ENCODE measurements at places on chromosomes 3 and 15.

- peak; percentile 94 for DNase-seq
Measured at GRCh38 chr3:41265823-41266273, 66.5 kb downstream of the CTNNB1 start.

- no peak for DNase-seq
Measured at GRCh38 chr3:170473358-170473757, 54.7 kb downstream of the CLDN11 start.

GRCh38 chr3:169494982-169495381 lies 168.5 kb downstream of the MECOM start:
- no peak for DNase-seq

GRCh38 chr15:98853617-98854420 lies 153.8 kb downstream of the PGPEP1L start:
- DNase-seq, result peak; percentile 59

DNA sequence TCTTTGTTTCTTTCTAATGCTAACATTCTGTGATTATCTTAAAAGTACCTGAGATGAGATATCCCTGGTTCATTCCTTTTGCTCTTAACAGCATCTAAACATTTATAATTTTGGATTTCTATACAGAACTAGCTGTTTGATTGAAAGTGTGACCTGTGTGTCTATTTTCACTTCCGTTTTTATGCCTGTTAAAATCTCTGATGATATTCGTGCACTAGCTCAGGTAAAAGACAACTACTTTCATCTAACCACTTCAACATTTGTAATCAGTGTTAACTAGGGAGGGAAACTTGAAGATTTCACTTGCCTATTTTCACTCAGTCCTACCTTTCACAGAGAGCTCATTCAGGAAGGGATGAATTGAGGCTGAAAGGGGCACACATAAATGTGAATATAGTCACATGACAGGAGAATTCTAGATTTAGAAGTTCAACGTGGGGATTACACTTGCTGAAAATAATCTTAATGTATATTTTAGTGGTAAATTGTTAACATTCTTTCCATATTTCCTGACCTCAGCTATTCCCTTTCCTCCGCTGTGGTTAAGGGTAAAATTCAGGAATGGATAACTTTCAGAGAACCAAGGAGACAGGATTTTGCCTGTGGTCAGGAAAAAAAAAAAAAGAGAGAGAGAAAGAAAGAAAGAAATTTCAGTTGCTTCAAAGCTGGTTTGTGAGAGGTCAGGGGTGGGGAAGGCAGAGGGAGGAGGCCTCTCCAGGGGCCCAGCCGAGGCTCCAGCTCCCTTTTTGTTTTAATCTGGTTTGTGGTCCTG lies 159.8 kb upstream of the TSC22D2 start:
- peak; percentile 93 for DNase-seq
